Stimulated activated naive CD8-positive, alpha-beta T cell treated with anti-CD3 and anti-CD28 coated beads, Interleukin-15, Interleukin-2, amounts not matched to agents 100 U/mL and 50 U/mL, for 24 hours (primary cell): ENCODE measurements at places on chromosomes 4 and X.

DNA sequence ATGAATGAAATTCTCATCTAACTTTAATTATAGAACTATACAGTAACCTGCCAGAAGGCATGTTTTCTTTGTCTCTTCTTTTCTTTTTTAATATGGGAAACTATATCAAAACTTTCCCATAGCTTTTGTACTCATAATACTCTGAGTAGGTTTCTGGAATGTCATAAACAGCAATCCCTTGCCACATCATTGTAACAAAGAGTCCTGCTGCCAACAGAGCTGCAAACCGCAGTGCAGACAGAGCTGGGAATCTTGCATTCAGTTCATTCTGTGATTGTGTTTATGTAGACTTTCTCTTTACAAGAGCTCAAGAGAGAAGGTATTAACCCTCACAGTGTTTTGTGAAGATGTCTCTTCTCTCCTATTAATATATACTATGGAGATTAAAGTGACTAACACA lies 304.4 kb upstream of the SLIT2 start:
- DNase-seq = no peak

DNA sequence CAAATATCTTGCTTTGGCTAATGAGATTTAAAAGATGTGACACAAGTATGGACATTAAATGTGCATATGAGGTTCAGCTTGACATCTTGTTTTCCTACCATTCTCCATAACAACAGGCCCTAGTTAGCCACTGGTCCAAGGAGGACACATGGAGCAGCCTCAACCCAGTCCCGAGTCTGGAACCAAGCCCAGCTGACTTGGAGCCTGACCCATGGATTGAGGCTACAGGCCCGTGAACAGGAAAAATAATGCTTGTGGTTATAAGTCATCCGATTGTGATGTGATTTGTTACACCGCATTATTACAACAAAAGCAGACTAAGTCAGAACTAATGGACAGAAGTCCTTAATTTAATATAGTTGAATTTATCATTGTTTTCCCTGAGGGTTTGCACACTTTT lies 123.2 kb upstream of the BANK1 start:
- DNase-seq = no peak

DNA sequence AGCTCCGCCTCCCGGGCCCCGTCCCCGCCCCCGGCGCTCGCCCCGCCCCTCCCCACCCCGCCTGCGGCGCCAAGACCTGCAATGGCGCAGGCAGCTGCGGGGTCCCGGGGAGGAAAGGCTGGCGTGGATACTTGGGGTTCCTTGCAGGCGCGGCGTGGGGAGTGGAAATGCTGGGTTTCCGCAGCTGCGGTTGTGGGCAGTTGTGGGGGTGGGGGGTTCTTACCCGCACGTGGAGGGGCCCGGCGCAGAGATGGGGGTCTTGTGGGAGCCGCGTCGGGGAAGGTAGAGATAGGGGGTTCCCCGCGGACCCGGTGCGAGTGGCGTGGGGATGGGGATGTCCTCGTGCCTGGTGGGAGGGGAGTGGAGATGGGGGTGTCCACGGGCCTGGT lies 680 bp upstream of the ASMTL start:
- no peak for DNase-seq

GRCh38 chr4:25535278-25535677 lies 120.4 kb upstream of the SLC34A2 start:
- DNase-seq = no peak

GRCh38 chr4:162909952-162910351 lies 256.7 kb downstream of the NAF1 start:
- DNase-seq = no peak
